ENCODE measurements at places on chromosomes 5 and 9.

GRCh38 chr9:30697958-30698357 is 1686.5 kb upstream of the ACO1 start:
- no peak for DNase-seq

- no peak for DNase-seq
Observed at GRCh38 chr5:138725818-138726416, 27.3 kb upstream of the CTNNA1 start.

DNA sequence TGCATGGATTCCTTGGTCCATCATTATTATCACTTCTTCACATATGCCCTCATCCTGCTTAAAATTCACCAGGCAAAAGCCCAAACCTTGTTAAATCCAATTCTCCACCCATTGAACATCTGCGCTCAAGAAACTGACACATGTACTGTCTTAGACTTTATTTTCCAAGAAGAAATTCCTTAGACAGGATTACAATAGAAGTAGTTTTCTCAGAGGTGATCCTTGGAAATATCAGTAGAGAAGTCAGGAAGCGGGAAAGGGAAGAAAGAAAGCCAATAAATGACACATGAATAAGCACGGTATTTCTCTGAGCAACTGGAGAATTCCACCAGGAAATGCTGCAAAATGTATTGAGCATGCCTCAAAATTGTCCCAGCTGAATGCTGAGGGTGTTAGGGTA is 90.2 kb downstream of the FOXD1 start:
- no peak for DNase-seq

- DNase-seq = no peak
Observed at GRCh38 chr5:9354336-9355081, 191.4 kb downstream of the SEMA5A start.

- DNase-seq = no peak
Observed at GRCh38 chr5:38434966-38435705, 121.3 kb downstream of the LIFR start.

DNA sequence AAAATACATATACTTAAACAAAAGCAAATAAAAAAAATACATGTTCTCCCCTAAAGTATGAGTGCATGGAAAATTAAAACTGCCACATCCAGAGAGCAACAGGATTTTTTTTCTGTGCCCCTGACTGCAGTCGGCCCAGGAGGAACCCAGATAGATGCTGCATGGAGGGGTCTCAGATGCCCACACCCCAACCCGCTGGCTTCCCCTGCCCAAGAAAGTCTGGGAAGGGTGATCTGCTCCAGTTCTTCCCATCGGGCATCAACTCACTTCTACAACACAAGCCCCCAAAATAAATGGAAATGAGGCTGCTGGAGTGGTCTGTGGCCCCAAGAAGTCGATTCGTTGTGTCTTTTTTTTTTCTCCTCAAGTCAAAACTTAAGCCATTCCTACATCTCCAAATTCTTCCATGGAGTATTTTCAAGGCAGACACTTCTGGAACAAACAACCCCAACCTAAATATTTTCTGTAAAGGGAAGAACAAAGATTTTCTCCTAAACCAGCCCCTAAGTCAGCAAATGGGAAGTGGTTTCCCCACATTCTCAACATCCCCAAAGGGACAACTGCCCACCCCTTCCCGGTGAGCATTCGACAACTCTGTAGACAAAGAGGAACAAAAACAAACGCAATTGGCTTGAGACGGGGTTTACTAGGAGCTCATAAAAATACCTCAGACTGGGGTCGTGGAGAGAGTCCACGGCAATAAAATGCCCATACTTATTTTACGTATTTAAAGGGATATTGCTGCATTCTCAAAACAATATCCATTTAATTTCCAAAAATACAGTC is 46.7 kb downstream of the ROR2 start:
- DNase-seq = no peak
